ENCODE measurements at places on chromosomes 5 and 9.
A peak's percentile ranks its signal among the peaks of the same experiment; 100 is the strongest.

- peak; percentile 45 for DNase-seq
Observed at GRCh38 chr9:126558051-126558665, 55.6 kb upstream of the LMX1B start.

DNA sequence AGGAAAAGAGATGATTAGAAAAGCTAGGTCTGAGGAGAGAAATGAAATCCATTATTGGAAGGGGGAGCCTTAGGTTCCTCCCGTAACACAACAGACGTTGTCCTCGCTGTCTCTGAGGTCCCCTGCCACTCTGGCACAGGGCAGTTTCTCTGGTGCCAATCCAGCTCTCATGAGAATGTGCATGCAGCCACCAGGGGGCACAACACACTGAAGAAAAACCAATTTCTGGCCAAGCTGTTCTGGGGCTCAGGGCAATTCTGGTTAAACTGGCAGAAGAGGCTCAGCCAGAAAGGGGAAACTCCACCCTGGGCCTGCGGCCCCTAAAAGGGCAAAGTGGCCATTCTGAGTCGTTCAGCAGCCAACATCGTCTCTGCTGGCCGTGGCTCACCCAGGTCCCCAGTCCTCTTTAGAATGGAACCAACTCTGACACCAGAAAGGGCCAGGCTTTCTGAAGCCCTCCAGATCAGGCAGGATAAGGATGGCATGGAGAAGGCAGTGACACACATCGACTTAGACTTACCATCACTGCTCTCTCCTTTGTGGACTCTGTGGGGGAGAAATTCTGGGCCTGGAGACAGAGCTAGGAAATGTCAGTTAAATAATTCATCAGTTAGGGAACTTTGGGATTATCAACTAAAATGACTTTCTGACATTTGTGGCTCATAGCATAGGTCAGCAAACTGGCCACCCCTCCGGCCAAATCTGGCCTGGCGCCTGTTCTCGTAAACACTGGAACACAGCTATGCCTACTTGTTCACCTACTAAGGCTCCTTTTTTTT is 58.5 kb upstream of the GOLPH3 start:
- peak; percentile 44 for DNase-seq

DNA sequence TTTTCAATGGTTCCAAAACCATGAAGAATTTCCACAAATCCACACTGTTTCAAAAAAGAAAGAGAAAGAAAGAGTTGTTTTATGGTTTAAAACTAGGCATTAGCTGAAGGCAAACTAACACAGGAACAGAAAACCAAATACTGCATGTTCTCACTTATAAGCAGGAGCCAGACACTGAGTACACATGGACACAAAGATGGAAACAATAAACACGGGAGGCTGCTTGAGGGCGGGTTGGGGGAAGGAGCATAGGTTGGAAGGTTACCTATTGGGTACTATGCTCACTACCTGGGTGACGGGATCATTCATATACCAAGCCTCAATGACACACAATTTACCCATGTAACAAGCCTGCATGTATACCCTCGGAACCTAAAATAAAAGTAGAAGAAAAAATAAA is 45.0 kb downstream of the SEMA6A start:
- no peak for DNase-seq

- no peak for DNase-seq
Observed at GRCh38 chr5:42492974-42493373, 69.7 kb downstream of the GHR start.

- no peak for DNase-seq
Observed at GRCh38 chr9:7844242-7844641, 44.7 kb upstream of the DMAC1 start.

DNA sequence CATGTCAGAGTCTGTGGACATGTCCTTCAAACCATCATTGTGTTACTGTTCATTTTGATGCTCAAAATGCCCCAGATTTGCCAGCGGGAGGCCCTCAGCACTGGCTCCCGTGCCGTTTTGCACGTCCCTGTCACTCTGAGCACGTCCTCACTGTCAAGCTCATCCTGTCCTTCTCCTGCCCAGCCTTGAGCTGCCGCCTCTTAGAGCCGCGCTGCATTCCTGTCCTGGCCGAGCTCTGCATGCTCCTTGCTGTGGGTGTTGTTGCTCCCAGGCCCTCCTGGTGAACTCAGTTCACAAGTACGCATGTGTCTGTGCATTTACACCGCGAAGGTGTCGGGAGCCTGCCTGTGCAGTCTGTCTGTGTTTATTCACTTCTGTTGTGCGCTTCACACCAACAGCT is 62.2 kb downstream of the WNK2 start:
- no peak for DNase-seq

- DNase-seq = no peak
Observed at GRCh38 chr5:1498623-1499416, 24.9 kb downstream of the LPCAT1 start.

DNA sequence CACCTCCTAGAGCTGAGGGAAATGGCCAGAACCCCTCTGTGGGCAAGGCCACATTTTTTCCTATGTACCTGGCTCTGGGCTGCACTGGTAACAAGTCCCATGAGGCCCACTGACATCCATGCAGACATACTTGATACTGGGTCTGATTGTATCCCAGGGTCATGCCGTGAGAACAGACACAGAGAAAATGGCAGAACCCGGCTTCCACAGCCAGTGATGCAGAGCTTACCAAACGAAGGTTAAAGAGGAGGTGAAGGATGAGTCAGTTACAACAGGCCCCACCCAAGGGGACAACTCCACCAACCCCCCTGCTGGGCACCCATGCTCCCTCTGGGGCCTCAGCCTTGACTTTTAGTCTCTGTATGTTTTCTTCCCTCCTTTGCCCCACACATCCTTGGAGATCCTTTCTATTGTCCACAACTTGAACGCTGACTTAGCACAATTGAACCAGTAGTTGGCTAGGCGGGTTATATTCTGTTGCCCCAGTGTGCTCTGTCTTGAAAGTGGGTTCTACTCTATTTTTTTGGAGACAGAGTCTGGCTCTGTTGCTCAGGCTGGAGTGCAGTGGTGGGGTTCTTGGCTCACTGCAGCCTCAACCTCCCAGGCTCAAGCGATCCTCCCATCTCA is 93.5 kb downstream of the DAP start:
- no peak for DNase-seq

DNA sequence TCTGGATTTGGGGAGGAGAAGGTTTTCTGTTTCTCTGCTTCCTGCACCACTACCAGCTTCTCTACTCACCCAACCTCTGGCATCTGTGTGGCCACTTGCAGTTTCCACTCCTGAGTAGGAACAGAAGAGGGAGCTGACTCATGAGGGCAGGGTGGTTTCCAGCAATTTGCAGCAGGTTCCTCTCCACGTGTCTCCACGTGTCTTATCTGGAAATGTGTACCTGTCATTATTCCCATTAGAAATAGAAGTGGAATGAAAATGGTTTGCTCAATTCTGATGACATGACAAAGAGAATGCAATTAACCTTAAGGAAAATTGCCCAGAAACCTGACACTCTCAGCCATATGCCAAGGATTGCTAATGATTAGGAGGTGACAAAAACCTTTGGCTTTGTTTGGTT is 33.0 kb downstream of the EGFLAM start:
- DNase-seq = no peak

DNA sequence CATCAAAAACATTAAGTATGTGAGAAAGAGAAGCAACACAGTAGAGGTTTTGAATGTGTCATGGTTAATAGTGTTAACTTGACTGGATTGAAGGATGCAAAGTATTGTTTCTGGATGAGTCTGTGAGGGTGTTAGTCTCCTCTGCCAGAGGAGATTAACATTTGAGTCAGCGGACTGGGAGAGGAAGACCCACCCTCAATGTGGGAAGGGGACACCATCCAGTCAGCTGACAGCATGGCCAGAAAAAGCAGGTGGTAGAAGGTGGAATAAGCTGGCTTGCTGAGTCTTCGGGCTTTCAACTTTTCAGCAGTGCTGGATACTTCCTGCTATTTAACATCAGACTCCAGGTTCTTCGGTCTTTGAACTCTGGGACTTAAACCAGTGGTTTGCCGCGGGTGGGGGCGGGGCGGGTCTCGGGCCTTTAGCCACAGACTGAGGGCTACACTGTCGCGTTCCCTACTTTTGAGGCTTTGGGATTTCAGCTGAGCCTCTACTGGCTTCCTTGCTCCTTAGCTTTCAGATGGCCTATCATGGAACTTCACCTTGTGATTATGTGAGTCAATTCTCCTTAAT is 309.9 kb upstream of the ST8SIA4 start:
- no peak for DNase-seq

- DNase-seq = no peak
Observed at GRCh38 chr5:83955916-83956315, 235.3 kb upstream of the HAPLN1 start.

DNA sequence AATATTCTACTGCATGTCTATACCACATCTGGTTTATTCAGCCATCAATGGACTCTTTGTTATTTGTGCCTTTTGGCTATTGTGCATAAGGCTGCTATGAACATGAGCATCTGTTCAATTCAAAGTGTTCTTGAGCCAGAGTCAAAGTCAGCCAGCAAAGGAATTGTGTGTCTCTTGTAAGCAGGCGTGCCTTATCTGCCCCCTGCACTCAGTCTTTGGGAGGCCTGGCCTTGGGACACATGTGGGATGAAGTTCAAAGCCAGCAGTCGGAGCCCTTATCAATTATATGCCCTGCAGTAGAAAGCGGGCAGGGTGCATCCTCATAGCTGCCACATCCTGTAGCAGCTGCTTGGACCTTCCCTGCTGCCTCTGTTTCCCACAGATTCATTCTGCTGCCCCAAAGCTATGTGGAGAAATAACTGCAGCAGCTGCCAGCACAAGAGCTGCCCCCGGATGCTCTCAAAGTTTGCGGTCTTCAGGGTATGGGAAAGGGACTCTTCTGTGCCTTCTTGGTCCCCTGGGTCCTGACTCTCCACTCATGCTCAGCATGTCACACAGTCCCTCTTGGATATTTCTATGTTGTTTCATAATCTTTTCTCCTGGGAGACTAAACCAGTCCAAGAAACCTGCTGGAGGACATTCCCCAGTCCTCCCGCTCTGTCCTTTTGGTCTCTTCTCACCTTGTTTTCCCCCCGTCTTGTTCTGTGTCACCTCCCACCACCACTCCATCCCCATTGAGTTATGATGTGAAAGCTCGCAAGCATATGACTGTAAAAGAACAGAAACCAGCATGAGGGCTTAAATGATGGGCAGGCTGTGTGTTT is 35.9 kb downstream of the STOM start:
- no peak for DNase-seq

DNA sequence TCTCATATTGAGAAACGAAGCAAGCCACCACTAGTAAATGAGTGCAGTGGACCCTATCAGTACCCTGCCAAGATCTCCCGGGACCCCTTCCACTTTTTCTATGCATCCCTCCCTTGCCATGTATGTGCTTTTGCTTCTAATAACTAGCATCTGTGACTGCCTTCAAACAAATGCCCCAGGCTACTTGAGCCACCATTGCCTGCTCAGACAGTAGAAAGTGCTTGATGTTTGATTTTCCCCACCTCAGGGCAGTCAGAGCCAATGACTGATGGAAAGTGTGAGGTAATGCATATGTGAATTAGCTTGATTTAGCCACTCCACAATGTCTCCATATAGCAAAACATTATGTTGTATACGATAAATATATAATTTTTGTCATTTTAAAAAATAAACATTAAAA is 797.3 kb upstream of the ACO1 start:
- DNase-seq = no peak

- no peak for DNase-seq
Observed at GRCh38 chr5:129904102-129904666, at the start of gene CHSY3. Gene CHSY3, plus strand, starts transcription at chr5:129904465.

DNA sequence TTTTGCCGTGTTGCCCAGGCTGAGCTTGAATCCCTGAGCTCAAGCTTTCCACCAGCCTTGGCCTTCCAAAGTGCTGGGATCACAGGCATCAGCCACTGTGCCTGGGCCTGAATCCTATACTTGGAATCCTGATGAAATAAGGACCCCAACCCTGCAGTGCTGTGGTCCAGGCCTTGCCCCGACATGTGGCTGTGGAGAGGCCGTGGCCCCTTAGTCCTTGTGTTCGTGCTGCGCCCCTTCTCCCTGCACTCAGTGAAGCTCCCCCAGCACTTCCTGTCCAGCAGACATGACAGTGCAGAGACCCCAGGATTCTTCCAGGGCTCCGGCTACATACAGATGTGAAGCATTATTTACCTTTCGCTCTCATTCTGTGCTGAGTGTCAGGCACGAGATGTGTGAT is 52.9 kb downstream of the EHMT1 start:
- DNase-seq = no peak

DNA sequence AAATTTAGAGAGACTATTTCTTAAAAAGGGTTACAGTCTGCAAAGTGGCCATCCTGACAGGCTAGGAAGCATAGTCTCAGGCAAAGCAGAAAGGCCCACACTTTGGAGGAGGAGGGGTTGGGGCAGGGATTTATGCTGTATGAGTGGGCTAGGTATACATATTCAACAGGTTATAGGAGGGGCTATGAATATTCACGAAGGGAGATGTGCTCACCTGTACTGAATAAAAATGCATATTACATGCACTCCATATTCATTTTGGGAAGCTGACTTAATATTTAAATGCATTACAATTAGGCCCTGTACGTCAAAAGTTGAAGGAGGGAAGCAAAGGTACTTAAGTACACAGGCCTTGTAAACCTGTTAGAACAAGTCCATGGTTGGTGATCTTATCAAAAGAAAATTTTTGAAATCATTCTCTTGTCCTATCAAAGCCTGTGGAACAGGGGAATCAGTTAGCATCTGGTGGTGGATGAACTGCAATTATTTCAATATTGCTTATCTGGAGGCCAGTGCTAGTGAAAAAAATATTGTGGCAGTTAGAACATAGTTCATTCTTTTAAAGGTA is 1.6 kb downstream of the CENPP start:
- no peak for DNase-seq
